ENCODE measurements at places on chromosomes 12 and 14.

- no peak for DNase-seq
These were observed 36.6 kb downstream of the KRT76 start for GRCh38 chr12:52740584-52740983.

GRCh38 chr12:96489392-96490056 is at the start of gene CFAP54:
TSS of gene CFAP54 (plus strand) at chr12:96489577. CDS start at chr12:96489610, 33 bp downstream.
- no peak for DNase-seq

GRCh38 chr14:81102217-81102616 is 118.5 kb downstream of the GTF2A1 start:
- DNase-seq = no peak

GRCh38 chr12:123761841-123762714 is at the start of gene DNAH10:
TSS of gene DNAH10 (plus strand) at chr12:123762301. CDS start at chr12:123762337, 36 bp downstream.
- no peak for DNase-seq

DNA sequence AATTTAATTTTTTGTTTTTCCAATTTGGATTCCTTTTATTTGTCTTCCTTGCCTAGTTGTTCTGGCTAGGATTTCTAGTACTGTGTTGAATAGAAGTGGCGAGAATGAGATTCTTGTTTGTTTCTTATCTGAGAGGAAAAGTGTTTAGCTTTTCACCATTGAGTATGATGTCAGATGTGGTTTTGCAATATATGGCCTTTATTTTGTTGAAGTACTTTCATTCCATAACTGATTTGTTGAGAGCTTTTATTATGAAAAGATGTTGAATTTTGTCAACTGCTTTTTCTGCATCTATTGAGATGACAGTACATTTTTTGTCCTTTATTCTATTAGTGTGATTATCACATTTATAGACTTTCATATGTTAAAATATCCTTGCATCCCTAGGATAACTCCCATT is 462.0 kb downstream of the CCDC91 start:
- DNase-seq = no peak
